ENCODE measurements at places on chromosomes 4 and X.

DNA sequence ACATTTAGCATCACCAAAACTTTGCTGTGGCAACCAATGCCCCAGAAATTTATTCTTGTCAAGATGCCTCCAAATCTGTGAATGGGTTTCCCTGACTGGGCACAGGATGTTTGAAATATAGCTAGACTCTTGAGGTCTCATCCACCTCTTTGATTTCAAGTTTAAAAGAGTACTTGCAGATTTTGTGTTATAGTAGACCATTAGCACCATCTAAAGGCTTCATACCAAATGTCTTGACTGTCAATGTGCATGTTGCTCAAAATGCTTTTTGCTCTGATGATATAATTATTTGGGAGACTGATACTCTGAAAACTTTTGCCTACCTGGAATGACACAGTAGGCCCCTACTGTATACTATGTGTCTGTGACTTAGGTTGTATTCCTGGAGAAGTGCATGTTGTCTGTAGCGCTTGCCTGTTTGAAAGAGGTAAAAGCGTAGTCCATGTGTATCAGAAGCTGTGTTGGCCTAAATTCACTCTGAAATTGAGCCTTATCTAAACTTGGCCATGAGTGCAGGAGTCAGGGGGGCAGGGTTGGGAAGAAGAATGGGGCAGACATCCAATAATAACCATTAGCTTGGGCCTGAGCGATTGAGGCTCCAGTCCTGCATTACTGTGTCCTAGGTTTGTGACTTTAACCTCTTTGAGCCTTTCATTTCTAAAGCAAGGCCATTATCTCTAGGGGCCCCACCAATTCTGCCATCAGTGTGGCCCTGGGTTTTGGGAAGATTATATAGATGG lies 33.8 kb downstream of the NDP start:
- DNase-seq: no peak

DNA sequence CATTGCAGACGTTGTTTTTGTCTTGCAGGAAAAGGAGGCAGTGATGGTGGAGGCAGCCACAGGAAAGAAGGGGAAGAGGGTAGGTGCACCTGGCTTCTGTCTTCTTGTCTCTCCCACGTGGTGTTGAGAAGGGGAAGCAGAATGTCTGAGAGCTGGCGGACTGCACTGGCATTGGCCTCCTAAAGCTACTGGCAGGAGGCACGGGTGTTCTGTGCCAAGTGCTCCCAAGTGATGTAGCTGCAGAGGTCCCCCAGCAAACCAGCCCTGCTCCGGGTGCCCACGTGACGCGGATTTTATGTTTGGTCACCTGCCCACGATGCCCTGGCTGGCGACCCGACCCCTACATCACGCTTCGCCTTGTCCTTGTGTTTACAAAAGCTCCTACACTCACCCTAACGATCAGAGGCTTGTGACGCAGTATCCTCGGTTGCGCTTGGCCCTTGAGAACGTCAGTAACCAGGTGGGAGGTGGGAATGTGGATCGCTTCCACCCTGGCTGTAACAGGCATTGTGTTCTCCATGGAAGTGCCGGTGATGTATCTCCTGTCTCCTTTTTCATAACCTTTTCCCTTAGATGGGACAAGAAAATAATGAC lies 28.5 kb upstream of the XG start:
- DNase-seq: no peak

- no peak for DNase-seq
Observed at GRCh38 chr4:154528869-154529268, 21.3 kb downstream of the PLRG1 start.

DNA sequence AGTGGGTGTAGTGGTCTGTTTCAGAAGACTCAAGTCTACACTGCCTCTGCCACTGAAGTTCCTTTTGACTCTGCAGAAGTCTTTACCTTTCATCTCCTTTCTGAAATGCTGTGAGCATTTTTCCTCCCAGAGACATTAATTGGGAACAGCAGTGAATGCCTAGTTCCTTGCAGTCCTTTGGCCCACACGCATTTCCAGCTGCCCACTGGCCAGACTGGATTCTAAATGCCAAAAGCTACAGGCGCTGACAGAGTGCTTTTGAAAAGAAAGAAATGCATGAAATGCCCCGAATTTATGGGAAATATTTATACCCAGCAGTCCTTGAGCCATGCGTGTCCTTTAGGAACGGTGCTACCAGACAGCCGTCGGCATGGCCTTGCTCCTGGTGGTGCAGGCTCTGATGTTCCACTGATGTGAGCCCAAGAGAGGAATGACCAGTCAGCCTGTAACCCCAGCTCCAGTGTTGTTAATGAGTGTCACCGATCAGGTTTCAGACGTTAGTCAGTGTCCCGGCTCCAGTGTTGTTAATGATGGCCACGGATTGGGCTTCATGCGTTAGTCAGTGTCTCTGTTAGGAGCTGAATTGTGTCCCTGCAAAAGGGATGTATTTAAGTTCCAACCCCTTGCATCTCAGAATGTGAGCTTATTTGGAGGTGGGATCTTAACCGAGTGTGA lies 132.6 kb downstream of the TBL1X start:
- DNase-seq: no peak

DNA sequence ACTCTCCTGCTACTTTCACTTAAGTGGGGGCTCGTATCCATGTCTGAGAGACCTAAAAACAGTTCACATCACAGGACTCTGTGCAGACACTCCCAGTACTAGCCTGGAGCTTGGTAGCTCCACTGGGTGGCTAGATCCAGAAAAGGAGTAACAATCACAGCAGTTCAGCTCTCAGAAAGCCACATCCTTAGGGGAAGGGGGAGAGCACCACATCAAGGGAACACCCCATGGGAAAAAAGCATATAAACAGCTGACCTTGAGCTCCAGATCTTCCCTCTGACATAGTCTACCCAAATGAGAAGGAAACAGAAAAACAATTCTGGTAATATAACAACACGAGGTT lies 175.8 kb downstream of the FAM13A start:
- DNase-seq: no peak
